ENCODE measurements at places on chromosomes 7 and 10.

DNA sequence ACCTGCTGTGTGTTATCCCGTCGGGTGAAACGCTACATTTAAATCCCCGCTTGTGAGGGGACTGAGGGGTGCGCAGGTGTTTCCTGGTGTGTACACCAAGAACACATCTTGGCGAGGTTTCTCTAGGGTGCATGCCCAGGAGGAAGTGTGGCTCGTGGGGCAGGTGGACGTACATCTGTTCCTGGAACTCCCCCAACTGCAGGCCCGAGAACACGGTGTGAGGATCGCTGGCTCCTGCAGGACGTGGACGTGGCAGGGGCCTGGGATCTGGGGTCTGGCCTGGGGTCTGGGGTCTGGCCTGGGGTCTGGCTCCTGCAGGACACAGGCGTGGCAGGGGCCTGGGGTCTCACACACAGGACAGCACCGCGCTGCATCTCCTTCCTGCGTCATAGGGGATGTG, 10.1 kb downstream of the KNDC1 start:
- no peak for DNase-seq

DNA sequence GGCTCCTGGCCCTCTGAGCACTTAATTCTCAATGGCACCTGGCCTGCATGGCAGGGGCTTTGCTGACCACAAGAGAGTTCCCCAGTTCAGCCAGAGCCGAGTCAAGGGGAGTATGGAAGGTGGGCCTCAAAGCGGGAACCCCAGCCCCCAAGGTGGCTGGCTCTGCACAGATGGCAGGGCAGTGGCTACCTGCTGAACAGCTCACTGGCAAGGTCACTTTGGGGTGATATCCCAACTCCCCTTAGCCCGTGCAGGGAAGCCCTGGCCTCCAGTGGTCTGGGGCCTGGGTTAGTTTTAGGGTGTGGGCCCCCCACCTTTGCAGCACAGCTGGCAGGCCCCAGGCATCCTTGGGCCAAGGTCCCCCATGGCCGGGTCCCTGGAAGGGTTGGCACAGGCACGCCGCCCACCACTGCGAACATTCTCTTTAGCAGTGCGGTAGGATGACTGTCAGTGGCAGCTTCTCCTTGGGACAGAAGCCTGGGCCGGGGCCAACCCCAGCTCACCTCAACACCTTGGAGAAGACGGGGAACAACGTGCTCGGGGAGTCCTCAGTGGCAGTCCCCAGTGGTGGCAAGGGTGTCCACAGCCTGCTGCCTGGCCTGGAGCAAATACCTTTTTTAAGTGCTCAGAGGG, 36.8 kb downstream of the PPIF start:
- DNase-seq = no peak

DNA sequence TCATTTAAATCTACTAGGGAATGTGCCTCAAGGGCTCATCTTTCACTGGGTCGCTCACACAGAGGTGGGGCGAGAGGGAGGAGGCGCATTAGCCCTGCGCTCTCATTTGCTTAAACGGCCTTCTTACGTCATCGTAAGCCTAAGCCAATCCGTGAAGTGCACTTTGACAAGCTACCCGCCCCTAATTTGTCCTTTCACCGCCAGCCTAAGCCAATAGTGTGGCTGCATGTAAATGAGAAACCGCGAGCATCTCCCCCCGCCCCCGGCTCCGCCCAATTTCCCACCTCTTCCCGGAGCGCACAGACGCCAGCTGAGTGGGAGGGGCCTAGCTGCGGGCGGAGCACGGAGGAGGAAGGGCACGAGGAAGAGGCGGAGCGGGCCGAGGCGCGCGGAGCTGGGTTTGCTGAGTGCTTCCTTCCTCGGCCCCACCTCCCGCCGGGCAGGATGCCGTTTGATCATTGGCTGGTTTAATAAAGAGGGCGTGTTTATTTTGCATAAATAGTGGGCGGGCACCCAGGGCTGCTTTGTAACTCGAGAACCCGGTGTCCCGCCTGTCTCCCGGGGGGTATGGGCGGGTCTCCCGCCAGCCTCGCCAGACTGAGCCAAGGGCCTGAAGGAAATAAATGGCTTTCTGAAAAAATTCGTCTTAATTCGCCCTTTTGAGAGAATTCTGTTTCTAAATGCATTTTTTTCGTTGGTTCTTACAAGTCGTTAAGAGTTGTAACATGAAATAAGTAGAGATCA, 289.6 kb upstream of the NFE2L3 start:
- peak; percentile 71 for DNase-seq

GRCh38 chr10:72419241-72419640, 64.5 kb upstream of the DNAJB12 start:
- no peak for DNase-seq

- DNase-seq = no peak
Measured at GRCh38 chr10:75803816-75804552, 372.6 kb downstream of the LRMDA start.

GRCh38 chr7:111801277-111801676, 239.0 kb upstream of the IMMP2L start:
- DNase-seq = no peak

DNA sequence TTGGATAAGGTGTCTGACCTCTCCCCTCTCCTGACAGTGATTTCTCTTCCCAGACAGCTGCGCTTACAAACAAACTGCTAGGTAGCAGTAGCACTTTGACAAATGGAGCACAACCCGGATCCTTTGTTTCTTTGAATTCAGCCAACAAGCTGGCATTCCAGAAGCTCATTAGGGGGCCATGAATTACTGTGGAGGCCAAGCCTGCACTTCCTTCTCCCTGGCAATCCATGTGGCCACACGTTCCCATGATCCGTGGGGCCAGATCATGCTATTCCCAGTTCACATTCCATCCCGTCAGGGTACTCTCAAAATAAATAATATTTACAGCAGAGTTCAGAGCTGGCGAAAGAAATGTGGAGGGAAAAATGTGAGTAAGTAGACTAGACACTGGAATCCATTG, 172.4 kb downstream of the PRPF18 start:
- no peak for DNase-seq

DNA sequence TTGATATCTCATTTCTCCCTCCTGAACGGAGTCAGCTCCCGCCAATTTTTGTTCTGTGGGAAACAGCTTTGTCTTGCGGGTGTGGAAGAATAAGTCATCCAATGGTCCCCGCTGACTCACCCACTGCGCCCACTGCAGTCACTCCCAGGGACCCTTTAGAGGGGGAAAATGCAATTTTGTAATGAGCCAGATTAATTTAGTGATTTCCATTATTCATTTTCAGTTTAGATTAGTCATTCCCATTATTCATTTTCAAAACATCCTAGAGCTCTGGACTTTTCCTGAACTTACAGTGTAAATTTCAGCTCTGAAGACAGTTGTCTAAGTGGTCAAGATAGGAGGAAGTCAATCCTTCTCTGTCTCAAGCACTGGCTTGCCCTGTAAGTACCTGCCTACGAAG, 154.9 kb upstream of the TMEM72 start:
- DNase-seq = no peak

DNA sequence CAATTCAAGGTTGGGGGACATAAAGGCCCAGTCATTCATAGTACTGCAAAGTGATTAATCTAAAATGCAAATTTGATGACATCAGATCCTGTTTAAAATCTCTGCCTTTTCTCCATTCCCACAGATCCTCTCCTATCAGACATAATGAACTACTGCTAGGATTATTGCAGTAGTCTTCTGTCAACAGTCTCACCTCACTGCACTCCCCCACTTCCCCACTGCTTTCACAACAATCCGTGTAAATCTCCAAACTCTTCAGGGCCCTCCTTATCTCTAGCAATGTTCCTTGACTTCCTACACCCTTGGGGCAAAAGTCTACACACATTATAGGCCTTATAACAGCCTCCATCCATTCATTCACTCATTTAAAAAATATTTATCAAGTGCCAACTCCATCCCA, 112.4 kb downstream of the KBTBD2 start:
- no peak for DNase-seq

DNA sequence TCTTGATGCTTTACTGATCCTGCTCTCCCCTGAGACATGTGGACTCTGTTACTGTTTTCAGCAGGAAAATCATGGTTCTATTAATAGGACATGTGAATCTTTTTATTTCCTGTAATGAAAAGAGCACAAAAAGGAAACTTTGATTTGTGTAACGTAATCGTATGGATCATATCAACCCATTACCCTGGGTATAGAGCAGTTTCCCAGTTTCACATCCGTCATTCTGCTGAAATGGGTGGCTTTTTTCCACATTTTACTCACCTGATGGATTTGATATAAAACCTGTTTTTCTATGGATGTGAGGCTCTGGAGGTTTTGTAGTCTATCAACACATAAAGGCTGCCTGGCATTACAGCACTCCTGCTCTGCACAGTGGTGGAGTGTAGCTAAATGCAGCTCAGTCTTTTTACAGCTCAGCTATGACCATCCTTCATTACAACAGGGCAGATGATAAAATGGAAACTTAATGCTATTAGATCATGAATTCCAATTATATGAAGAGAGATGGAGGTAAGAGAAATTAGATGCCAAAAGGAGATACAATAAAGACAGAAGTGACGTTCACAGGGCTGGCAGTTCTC, 486.3 kb upstream of the C7orf33 start:
- no peak for DNase-seq

GRCh38 chr7:113812591-113813255, 106.1 kb downstream of the PPP1R3A start:
- DNase-seq = no peak

DNA sequence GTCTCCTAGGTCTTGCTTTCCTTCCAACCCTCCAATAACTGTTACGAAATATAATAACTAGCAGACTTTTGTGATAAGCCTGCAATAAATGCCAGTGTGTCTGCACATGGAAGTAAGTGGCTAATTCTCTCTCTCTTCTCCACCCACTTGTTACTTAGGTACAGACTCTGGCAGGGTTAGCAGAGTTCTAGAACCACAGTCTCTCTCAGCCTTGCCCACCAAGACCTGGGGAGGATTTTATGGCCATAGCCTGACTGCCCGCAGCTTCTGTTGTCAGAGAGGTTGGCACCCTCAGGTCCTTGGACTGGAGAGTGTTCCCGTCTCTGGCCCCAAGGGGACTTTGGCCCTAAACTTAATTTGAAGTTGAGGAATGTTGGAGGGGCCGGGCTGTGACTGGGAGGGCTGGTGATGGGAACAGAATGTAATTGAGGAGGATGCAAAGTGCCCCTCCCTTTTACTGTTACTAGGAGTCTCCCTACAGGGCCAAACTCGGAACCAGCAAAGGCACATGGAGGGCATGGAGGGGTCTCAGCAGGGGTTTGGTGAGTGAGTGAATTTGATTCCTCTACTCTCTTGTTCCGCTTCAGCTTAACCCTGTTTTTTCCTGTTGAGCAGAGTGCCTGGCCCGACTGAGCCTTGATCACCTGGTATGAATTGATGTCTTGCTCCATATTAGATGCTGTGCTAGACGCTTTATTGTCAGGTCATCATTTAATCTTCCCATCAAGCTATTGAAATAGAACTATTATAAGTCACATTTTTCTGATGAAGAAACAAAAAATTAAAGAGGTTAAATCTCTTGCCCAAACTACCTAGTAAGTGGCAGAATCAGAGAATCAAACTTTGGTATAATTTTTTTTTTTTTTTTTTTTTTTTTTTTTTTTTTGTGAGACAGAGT, 37.0 kb upstream of the LCOR start:
- DNase-seq = no peak

DNA sequence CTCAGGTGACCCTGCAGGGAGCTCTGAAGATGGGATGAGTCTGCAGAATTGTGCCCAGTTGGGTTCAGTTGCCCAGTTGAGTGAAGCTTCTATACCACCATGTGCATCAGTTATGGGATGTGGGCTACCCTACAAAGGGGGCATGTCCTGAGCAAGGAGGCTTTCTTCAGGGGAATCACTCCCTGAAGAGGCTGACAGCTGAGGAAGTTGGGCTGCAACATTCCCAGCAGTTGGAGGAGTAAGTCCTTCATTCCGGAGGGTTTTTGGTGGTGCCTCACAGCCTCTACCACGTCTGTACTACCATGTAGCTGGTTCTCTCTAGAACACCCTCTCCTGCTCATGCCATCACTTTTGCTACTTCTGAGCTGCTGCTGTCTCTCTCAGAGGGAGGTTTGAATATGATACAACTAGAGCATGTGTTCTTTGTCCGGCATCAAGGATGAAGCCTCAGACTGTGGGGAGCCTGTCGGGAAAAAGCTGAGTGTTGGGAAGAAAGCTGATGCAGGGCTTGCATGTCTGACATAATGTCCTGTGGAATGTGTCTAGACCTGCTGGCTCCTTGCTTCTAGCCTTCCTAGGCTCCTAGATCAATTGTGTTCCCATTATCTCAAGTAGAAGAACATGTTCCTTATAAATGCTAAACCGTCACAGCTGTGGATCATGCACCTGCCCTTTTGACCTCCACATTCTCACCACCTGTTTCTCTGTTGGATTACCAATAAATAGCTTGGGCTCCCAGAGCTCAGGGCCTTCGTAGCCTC, 355.8 kb downstream of the CCSER2 start:
- DNase-seq = no peak

DNA sequence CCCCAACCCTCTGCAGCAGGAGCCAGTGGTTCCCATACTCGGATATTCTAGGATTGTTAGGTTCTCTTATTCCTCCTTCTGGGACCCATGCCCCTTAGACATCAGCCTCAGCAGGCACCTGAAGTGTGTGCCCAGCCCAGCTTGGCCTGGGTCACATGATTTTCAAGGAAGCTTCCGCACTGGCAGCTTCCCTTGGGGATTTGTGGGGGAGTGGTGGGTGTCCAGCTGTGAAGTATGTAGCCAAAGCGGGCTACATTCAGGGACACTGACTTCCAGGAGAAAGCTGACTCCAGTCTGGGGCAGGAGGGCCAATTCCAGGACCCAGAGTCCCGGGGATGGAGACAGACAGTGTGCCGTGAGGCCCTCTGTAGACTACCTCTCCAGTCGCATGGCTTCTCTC, 1.3 kb downstream of the LDB1 start:
- no peak for DNase-seq

DNA sequence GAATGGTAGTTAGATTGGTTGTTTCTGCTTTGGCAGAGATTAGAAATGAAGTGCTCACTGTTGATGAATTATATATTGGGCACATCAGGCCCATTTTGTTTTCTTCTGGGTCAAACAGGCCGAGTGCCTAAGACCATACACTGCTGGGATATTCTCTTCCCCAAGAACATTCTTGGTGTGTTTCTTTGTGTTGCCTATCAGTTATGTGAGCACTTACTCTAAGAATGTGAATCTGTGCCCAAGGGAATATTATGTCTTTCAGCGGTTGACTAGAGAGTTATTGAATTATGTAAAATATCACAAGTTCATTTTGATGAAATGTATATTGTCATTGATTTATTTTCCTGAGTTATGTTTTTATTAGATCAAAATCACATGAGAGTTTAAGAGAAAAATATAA, 255.5 kb upstream of the SMIM30 start:
- no peak for DNase-seq

DNA sequence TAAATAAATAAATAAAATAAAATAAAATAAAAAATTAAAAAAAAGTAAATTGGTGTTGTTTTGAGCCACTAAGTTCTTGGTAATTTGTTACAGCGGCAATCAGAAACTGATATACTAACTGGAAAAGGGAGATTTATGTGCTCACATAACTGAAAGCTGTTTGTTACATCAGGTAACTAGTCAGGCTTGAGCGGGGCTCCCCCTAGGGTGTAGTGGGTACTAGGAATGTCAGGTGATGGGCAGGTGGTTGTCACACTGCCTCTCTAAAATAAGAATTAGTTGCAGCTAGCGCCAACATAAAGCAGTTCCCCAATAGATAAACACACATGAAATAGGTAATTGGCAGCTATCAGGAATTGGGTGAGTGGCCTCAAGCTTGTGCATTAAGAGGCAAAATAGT, 1336.9 kb downstream of the XPNPEP1 start:
- DNase-seq = no peak

GRCh38 chr7:120028636-120029035, 244.3 kb upstream of the KCND2 start:
- no peak for DNase-seq

GRCh38 chr10:1744524-1744923, 7.2 kb upstream of the ADARB2 start:
- no peak for DNase-seq

GRCh38 chr7:39133088-39133487, 155.4 kb downstream of the POU6F2 start:
- DNase-seq = no peak
